ENCODE measurements at places on chromosomes 4 and X.

DNA sequence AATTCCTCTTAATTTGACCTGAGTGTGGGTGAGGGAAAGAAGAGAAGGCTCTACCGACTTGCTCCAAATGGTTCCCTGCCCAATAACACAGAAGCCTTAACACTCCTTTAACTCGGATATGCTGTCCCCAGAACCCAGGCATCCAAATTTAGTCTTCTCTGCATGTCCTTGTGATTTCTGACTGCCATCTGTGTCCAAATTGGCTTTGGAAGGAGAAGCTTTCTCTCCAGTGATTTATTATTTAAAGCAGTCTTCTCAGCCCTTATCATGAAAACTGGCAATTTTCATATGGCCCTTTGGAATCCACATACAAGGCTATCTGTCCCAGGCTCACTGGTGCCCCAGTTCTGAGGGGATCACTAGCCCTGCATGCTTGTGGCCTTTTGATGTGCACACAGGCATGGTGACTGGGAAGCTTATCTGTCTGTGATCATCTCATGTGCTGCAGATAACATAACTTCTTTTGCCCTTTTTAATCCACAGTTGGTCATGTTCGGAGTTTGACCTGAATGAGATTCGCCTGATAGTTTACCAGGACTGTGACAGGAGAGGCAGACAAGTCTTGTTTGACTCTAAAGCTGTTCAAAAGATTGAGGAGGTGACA lies 56.7 kb downstream of the FNIP2 start:
- no peak for DNase-seq

- no peak for DNase-seq
Measured at GRCh38 chr4:48748949-48749596, 31.0 kb downstream of the FRYL start.

- DNase-seq: no peak
Measured at GRCh38 chrX:118179161-118179560, 62.6 kb upstream of the KLHL13 start.

DNA sequence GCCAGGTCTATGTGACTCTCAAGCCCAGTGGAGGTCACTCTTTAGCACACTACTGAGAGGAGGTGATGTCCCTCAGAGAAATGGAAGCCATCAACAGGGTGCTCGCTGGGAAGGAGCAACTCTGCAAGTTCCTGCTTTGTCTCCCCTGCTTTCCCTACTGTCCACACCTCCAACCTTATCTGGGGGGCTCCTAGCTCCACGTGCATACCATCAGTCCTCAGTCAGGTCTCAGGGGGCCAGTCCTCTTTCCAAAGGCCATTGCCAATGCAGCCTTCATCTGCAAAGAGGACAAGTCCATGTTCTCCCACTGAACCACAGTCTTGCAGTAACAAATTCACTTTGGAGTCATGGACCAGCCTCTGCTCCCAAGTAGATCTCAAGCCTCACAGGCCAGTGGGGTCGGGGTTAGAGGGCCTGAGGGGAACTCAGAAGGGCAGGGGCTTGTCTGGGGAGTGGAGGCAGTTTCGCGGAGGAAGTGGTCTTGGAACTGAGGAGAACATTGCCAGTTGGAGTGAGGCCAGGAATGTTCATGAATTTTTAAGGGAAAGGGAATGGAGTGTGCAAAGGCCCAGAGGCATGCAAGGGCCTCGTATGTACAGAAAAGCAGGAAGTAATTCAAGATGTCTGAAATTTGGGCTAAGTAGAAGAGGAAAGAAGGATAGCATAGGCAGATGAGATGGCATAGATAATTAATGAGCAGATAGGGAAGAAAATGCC lies 8.9 kb downstream of the RTL5 start:
- DNase-seq: no peak

DNA sequence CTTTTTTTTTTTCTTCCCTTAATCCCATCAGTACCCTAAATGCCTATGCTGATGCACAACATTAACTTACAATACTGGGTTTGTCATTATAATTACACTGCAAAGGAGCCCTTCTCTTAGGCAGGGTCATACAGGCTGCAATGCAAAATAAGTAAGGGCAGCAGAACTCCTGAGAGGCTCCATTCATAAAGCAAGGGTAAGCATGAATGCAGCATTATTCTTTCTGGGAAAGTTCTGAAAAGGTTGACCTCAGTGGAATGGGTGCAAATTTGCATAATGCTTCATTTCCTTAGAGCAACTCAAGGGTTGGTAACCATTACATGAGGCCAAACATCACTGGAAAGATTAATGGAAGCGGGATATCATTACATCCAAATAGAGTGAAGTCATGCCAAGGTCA lies 789.2 kb downstream of the KLHL13 start:
- DNase-seq: no peak

- DNase-seq: no peak
Measured at GRCh38 chr4:9918484-9918883, 102.8 kb downstream of the SLC2A9 start.

DNA sequence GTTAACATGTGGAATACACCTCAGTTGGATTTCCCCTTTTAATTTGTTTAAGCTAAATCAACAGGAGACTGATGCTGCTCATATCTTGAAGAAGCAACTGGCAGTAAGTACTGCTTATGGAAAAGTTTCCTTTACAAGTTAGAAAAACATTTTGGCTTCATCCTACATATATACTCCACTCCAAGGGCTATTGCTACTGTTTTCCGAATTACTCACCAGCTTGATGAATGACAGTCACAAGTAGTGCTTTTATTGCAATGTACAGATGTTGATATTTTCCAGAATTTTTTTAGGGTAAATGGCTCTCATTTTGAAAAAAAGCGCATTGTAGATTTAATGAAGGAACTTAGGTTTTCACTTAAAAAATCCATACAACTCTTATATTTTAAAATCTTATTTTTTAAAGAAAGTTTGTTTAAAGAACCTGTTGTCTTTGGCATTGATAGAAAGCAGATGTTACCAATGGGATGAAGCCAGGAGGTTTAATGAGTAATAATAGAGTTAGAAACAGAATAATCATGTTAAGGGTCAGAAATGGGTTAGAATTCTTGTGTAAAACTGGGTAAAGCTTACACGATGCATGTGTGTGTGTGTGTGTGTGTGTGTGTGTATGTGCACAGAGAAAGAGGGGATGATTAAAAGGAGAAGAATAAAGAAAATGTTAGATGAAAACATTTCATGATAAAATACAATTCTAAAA lies 272.9 kb downstream of the CFAP299 start:
- no peak for DNase-seq

GRCh38 chr4:25174674-25175073 lies 14.4 kb upstream of the SEPSECS start:
- no peak for DNase-seq

DNA sequence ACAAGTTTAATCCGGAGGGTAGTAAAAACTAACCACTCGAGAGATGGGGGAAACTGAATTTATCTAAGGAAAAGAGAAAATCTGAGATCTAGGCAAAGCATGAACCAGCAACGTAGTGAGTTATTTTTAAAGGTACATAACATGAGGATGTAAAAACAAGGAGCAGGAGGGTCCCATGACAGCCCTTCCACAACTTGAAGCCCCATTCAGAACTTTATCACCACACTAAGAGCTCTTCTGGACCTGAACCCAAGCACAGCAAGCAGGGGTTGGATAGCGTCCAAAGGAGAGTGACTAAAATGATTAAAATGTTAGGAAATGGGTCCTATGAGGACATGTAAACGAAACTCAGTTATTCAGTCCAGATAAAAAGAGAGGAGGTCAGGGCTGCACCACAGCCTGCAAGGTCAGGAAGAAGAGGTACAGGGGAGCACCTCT lies 16.2 kb downstream of the SH3RF1 start:
- peak; percentile 29 for DNase-seq

GRCh38 chr4:26010304-26010703 lies 96.3 kb downstream of the SMIM20 start:
- DNase-seq: no peak

- no peak for DNase-seq
Measured at GRCh38 chrX:23003116-23003515, 3.4 kb downstream of the DDX53 start.

DNA sequence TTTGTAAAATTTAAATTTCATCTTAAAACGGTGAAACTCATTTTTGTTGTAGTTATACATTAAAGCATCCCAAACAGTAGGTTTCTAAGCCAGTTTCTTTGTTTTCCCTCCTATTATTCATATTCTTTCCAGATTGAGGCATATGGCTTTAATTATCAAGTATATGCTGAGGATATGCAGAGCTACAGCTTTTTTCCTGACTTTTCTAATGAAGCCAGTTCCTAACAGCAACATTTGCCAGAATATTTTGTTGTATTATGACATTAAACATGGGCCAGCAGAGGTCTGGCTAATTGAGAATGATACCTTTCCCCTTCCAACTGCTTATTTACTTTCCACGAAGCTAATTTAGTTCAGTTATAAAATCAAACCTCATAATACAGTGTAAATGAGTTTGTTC lies 75.3 kb downstream of the SLIT2 start:
- DNase-seq: no peak

DNA sequence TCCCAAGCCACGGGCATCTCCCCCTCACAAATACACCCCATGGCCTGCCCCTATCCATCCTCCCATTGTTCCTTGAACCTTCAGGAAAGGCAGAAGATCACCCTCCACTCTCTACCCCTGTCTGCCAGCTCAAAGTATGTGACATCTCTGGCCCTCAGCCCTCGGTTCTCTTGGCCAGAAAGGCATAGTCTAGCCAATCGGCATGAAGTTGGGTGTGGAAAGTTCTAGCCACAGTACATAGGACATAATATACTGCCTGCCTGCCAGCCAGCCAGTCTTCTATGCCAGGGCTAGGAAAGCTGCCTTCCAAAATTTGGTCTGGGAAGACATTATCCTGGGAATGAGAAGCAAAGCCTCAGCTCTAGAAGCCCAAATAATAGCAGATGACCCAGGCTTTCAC lies 3.2 kb upstream of the PLP1 start:
- no peak for DNase-seq

- DNase-seq: no peak
Measured at GRCh38 chrX:109873574-109873973, 129.3 kb upstream of the TMEM164 start.

- DNase-seq: no peak
Measured at GRCh38 chrX:48613502-48614160, 16.3 kb downstream of the WDR13 start.

DNA sequence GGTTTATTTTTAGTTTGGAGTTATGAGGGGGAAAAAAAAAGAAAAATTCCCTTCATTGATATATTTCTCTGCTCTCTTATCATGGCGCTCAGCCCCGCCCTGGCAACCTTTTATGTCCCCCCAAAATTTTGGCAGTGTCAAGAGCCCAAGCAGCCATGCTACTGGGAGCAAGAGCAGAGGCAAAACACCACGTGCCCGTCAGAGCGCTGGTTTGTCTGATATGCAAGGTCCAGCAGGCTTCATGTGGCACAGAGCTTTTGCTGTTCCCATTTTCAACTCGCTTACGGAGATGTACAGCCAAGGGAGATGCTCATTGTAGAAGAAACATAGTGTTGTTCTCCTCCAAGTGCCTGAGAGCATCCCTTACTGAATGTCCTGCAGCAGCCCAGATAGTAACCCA lies 27.3 kb downstream of the SLITRK2 start:
- no peak for DNase-seq

- no peak for DNase-seq
Measured at GRCh38 chrX:58025979-58026378, 115.7 kb upstream of the ZXDA start.

GRCh38 chr4:165765053-165765452 lies 108.0 kb upstream of the TLL1 start:
- no peak for DNase-seq

DNA sequence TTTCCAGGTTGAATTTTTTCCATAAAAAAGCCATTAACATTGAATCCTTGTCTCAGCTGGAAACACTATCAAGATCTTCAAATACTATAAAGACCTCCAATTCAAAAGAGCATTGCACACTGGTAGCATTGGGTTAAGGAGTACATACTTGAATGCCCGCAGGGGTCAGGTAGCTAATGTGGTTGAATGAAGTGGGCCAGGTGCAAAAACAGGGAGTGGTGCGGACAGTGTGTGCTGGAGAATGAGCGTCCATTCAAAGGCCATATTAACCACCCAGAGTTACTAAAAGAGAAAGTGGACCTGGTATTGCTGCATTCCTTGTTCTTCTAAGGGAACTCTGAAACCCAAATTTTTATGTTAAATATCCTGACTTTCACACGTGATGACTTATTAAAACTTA lies 91.6 kb downstream of the NYX start:
- no peak for DNase-seq

DNA sequence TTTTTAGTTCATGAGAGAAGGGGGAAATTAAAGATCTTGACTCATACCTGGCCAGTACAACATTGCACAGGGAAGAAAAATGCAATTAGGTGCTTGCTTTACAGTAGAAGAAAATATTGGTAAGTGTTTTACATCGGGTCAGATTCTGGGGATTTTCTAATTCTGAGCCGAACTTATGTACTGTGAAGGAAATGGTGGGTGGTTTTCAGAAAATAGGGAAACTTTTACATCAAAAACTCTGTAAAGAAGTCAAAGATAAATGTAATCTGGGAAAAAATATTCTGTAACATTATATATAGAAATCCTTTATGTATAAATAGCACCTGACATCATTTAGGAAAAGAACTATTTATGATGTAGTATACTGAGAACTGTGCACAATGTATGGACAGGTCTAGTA lies 75.4 kb downstream of the KDM6A start:
- no peak for DNase-seq

DNA sequence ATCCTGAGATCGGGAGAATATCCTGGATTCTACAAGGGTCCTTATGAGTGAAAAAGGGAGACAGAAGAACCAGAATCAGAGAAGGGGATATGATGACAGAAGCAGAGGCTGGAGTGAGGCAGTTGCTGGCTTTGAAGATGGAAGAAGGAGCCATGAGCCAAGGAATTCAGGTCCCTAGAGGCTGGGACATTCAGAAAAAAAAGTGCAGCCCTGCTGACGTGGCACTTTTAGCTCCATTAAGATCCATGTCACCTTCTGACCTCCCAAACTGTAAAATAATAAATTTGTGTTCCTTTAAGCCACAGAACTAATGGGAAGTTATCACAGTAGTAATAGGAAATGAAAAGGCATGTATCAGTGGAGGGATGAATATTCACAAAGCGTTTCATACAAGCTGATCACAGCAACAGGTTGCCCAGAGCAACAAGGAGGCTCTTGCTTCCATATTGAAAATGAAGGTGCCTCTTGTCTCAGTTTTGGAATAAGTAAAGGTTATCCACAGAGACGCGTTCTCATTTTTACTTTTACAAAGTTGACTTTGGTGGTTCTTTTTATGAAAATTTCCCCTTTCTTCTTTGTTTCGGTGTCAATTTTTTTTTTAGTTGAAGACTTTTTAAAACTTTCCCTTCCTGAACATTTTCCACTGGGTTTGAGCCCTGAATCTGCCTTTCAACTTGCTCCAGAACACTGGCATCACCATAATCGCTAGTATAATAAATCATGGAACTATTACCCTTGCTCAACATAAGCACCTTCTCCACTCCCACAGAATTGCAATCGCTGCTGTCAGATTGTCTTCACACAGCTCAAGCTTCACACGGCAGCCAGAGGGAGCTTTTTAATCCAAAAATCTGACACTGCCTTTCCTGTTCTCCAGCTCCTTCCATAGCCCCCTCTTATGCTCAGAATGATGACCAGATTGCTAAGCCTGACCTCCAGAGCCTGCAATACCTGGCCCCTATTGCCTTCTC lies 127.6 kb upstream of the RBPJ start:
- DNase-seq: no peak
